ENCODE measurements at places on chromosomes 1 and 21.
A peak's percentile ranks its signal among the peaks of the same experiment; 100 is the strongest.

DNA sequence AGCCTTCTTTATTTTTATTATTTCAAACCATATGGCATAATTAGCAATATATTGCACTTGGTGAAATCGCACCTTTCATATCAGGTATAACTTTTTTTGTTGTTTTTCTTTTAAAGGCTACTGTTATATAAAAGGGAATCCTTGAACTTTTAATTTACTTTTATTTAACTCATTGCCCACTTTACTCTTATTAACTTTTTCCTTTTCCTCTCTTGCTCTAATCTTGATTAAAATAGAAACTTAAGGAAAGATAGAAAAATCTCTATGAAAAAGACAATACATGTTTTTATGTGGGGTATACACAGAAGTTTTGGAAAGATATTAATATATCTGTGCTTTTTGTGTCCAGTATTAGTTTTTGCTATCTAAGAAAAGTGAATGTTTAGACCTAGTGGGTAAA is 805.8 kb downstream of the USP25 start:
- no peak for DNase-seq

- DNase-seq: no peak
Observed at GRCh38 chr21:45482899-45483821, 59.1 kb downstream of the SLC19A1 start.

DNA sequence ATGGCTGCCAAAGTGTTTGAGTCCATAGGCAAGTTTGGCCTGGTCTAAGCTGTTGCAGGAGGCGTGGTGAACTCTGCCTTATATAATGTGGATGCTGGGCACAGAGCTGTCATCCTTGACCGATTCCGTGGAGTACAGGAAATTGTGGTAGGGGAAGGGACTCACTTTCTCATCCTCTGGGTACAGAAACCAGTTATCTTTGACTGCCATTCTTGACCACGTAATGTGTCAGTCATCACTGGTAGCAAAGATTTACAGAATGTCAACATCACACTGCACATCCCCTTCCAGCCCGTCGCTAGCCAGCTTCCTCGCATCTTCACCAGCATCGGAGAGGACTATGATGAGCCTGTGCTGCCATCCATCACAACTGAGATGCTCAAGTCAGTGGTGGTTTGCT is 215.8 kb upstream of the JUN start:
- no peak for DNase-seq

GRCh38 chr1:158145173-158145719 is 35.4 kb upstream of the CD1D start:
- DNase-seq: no peak

DNA sequence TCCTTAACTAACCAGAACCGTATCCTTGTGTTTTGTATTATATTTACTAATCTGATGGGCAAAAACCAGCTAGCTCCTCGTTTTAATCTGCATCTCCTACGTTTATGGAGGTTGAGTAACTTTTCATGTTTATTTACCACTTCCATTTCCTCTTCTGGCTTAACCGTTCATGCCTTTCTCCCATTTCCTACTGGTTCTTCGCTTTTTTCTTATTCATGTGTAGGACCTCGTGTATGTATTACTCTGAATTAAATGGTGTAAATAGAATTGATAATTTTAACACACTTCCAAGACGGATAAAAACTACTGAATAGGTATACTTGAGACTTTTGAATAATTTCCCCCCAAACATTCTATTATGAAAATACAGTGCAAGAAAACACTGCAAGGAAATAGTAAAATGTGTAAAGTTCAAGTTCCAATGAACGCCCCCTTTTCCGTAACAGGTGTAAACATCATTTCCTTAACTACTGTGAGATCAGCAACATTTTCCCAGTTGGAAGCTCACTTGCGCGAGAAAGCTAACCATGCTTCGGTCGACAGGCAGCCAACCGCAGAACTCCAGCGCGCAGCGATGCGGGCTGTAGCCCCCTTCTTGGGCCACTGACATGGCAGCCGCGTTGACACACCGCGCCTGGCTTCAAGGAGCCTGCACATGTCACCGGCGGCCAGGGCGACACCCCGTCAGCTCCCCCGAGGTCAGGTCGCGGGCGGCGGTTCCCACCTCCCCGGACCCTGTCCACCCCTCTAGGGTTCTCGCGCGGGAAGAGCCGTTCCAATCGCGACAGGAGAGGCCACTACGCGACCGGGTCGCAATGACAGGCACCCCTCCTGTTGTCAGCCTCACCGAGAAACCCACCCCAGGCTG is 816 bp downstream of the EDEM3 start:
- DNase-seq: peak; percentile 33

DNA sequence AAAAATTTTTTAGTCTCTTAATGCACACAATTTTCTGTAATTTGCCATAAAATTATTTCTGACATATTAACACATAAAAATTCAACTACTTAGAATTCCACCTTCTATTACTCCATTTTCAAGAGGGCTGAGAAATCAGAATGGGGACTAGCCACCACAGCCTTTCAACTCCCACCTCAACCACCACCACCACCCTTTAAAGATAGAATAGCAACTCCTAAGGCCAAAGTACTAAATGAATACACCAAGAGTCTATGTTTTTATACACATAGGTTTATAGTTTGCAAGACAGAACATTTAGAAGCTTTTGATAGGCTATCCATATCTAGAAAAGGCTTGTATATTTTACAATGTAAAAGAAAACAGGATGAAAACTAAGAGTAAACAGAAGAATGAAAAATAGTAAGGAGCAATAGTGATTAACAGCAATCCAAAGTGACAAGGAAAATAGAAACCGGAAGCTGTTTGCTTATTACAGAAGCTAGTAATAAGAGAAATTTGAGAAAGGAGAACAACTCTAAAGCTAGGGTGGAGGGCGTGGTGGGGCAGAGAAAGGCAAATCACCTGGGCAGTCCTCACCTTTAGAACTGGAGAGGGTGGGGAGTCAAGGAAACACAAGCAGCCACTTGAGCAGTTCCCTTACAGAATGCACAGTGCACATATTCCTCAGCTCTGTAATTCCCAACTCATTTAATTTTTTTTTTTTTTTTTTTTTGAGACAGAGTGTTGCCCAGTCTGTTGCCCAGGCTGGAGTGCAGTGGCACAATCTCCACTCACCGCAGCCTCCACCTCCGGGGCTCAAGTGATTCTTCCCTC is 27.7 kb downstream of the EPS15 start:
- DNase-seq: no peak

- DNase-seq: peak; percentile 64
Observed at GRCh38 chr1:53739109-53739681, at the start of gene GLIS1. Gene GLIS1 (minus strand): TSS chr1:53739164. CDS start chr1:53738064, 1,100 bp downstream.

DNA sequence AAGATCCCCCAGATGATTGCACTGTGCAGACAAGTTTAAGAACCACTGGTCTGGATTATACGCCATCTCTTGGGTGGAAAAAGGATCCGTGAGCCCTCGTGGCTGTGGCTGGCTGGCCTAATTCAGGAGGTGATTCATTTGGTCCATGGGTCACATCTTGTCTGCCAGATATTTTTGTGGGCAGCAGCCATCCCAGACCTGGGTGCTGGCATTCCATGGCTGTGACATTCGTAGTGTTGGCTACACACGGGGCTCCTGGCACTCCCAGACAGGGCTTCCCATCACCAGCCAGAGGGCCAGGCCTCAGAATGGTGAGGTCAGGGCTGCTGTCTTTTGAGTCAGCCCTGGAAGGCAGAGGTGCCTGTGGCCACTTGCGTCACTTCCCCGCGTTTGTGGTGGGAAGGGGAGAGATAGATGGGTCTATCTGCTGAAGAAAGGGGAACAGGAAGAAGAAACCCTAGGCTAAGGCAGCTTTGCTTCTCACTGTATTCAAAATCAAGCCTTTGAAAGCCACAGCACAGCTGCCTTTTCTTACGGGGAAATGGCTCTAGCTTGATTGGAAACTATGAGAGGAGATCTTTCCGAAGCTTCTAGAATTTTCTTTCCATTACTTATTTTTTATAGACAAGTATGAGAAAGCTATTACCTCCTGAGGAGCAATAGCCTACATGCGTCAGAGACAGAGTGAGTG is 32.4 kb downstream of the EIF2D start:
- DNase-seq: no peak

DNA sequence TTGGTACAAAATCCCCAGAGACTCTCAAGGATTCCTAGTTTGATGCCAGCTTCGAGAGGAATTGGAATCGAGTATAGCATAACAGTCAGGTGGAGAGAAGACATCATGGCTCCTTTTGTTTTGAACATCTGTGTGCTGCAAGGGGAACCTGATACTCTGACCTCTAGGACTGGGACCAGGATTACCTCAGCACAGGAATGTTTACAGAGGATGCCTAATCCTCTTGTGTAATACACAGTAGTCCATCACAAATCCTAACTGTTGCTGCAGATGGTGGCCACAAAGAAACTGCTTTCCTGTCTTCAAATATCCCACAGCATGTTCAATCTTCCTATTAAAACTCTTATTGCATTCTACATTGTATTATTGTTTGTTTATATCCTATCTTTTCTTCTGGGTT is 111.8 kb upstream of the PRMT6 start:
- DNase-seq: no peak

DNA sequence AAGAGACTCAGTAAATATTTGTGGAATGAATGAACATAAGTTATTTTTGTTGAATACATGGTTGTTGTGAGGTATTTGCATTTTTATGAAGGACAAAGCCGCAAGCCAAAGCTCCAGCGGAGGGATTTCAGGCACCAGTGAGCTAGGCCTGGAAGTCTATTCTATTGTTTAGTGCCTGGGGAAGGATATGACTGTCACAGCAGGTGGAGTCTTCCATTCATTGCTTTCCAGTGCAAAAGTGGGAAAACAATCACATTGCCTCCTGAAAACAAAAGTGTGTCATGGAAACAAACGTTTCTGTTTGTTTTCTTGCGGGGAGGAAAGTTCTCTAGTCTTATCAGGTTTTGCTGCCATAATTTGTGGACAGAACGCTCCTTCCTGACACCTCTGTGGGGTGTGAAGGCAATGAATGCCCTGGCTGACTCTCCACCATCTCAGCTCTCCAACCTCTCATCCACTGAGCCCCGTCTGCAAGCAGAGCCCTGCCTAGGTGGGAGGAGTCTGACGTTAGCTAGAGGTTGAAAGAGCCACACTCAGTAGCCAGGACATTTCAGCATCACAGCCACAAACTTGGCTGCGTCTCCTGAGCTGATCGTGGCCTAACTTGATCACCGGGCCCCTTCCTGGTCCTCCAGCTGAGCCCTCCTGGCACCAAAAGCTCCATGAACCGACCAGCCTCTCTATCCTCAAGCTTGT is 739.1 kb downstream of the MATN1 start:
- no peak for DNase-seq

DNA sequence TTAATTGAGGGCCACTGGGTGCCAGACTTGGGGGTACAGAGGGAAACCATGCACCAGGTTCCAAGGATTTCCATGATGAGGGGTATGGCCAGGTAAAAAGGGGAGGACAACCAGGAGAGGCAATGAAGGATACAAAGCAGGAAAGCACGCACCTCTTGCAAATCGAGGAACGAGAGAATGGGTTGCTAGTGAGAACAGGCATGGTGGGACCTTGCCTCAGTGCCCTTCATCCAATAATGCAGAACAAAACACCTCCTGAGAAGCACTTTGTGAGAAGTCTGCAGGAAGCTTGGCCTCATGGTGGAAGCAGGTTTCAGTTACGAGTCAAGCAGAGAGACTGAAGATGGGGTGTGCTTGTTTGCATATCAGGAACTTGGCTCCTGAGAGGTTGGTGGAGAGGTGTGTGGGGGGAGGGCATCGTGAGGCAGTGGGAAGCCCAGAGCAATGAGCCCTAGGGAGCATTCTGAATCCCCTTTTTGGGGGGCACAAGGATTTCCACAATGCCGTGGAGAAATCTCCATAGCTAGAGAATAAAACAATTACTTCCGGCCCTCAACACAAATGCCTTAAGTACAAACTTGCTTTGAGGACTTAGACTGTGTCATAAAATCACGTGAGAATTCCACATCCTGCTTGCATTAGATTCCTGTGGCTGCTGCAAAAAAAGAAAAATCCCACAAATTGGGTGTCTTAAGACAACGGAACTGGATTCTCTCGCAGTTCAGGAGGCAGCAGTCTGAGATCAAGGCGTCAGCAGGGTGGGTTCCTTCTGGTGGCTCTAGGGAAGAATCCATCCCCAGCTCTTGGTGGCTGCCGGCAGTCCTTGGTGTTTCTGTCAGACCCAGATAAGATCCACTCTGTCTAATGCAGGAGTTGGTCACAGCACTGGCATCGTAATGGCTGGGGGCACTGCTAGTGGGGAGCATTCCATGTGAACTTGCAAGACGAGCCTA is 54.9 kb upstream of the BACE2 start:
- DNase-seq: no peak

GRCh38 chr1:167227934-167228378 is 7.3 kb downstream of the POU2F1 start:
- no peak for DNase-seq

- no peak for DNase-seq
Observed at GRCh38 chr1:9139930-9140329, 11.0 kb upstream of the GPR157 start.

GRCh38 chr1:201791051-201791778 is 37.7 kb upstream of the IPO9 start:
- DNase-seq: peak; percentile 37

GRCh38 chr1:157166590-157166989 is 28.4 kb upstream of the ETV3 start:
- no peak for DNase-seq

GRCh38 chr1:244052016-244052727 is 1.1 kb downstream of the ZBTB18 start:
- no peak for DNase-seq

DNA sequence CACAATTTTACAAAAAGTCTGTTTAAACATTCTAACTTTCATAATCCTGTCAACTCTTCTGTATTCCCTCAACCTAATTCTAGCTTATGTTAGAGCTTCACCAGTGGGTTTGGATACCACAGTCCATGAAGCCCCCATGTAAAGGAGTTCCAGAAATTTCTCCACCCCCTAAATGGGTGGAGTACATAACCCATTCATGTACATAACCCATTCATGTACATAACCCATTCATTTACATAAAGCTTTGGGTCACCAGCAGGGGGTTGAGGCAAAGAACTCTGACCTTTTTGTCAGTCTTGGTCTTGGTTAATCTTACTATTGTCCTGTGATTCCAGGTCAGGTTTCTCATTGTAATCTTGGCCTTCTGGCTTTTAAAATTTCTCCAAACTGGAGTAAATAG is 61.6 kb downstream of the SMYD2 start:
- no peak for DNase-seq

- DNase-seq: no peak
Observed at GRCh38 chr1:26961826-26962225, 1.6 kb upstream of the KDF1 start.

- DNase-seq: no peak
Observed at GRCh38 chr1:24868016-24868875, 61.8 kb downstream of the RUNX3 start.

All from caudate nucleus (tissue), 63 donors.